ENCODE measurements at places on chromosomes 5 and 9. TPM values are rescaled to one million over a fixed set of nuclear protein-coding genes. Genes with fewer than 3 reads are reported as not detected.

POU5F2 gene
- 0.89 TPM for total RNA-seq

TAF9 gene
- 78.4 TPM for total RNA-seq

NR2F1-AS1 gene
- total RNA-seq, result 0.41 TPM

PHYHD1 gene
- total RNA-seq, result 1.1 TPM

CDH6 gene
- not detected for total RNA-seq

LRRTM2 gene
- total RNA-seq, result 0.29 TPM

CBY3 gene
- total RNA-seq, result 0.44 TPM

RLN1 gene
- 1.6 TPM for total RNA-seq

NR5A1 gene
- not detected for total RNA-seq

NEUROG1 gene
- total RNA-seq, result not detected

GCNT4 gene
- total RNA-seq, result 3.2 TPM

RNF44 gene
- total RNA-seq, result 93.6 TPM

PLEKHG4B gene
- not detected for total RNA-seq

PCDHGB3 gene
- total RNA-seq, result 0.28 TPM

FGFR4 gene
- 0.62 TPM for total RNA-seq

PCDHGA5 gene
- total RNA-seq, result 0.12 TPM

FBP2 gene
- total RNA-seq, result not detected

TMC1 gene
- total RNA-seq, result not detected

TICAM2 gene
- total RNA-seq, result 2.1 TPM

FOXD4L4 gene
- total RNA-seq, result 0.14 TPM

GABRA6 gene
- not detected for total RNA-seq

CCL27 gene
- 1.4 TPM for total RNA-seq

EPB41L4B gene
- total RNA-seq, result 1.6 TPM

FGD3 gene
- total RNA-seq, result 66.2 TPM

GABRG2 gene
- total RNA-seq, result not detected

LECT2 gene
- not detected for total RNA-seq

CDKN2A gene
- total RNA-seq, result 5.0 TPM

PCDHA1 gene
- total RNA-seq, result not detected

LEAP2 gene
- total RNA-seq, result 7.2 TPM

ABCA2 gene
- 27.5 TPM for total RNA-seq

CCDC187 gene
- total RNA-seq, result not detected

DNLZ gene
- 14.4 TPM for total RNA-seq

EQTN gene
- total RNA-seq, result not detected

TMEM171 gene
- not detected for total RNA-seq

TAL2 gene
- not detected for total RNA-seq

CNTNAP3 gene
- not detected for total RNA-seq

GARIN3 gene
- total RNA-seq, result 0.22 TPM

FCHO2 gene
- total RNA-seq, result 2.3 TPM

GPSM1 gene
- total RNA-seq, result 11.6 TPM

DMGDH gene
- total RNA-seq, result 21.4 TPM

SLC23A1 gene
- 1.9 TPM for total RNA-seq

MARVELD2 gene
- total RNA-seq, result 0.74 TPM

Measured in activated T-cell treated with anti-CD3 and anti-CD28 coated beads, Interleukin-2, amount 50 U/mL, for 72 hours (primary cell).